ENCODE measurements at places on chromosomes 4 and X.

DNA sequence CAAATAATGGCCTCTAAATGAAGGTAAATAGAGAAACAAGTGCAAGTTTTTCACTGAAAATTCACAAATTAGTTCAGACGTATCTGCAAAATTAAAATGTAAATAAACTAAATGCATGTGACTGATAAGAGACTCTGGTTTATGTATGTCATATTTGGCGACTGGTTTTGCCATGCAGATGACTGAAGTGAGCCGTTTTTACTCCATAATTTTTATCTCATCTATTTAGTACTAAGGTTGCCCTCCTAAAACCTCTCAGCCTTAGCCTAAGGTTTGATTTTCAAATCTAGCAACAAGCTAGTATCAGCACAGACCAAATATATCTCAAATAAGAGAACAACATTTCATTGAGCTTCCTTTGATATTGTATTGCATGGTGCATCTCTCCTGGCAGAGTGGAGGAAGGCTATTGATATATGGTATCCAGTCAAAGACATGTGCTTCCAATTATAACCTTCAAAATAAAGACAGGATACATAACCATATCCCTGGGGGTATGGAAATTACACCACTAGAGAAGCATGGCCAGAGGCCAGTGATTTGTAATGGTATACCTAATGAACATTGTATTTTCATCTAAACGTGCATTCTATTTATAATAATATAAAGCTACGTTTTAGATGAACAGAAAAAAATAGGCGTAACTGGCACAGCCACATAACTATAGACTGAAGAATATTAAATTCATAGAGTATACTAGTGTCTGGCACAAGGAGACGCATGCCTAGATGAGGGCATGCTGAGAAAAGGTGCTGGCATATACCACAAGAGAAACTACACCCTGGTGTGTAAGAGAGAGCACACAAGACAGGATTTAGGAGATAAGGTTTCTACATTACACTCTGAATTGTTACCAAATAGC lies 392.6 kb upstream of the INTU start:
- DNase-seq: no peak

- DNase-seq: no peak
Measured at GRCh38 chr4:55169352-55169961, 44.1 kb upstream of the KDR start.

GRCh38 chrX:135304741-135305140 lies 4.5 kb upstream of the ETDC start:
- no peak for DNase-seq

- no peak for DNase-seq
Measured at GRCh38 chr4:8362483-8362882, 78.0 kb downstream of the ACOX3 start.

DNA sequence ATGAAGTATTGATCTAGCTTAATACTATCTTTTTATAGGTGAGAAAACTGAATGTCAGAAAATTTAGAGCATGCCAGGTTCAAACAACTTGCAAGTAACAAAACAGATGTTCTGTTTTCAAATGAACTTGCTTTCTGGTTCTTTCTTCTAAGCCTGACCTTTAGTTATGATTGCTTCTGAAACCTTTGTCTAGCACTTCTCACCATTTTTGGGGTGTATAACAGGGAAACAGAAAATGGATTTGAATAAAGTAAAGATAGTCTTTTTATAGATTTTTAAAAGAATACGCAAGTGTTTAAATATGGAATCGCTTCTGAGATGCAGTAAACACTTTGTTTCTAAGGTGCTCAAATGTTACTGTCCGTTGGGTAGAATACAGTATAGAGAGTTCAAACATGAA lies 687.2 kb upstream of the CPEB2 start:
- no peak for DNase-seq

- no peak for DNase-seq
Measured at GRCh38 chrX:18962329-18962728, 21.6 kb downstream of the PHKA2 start.
